ENCODE measurements at places on chromosomes 4 and X. TPM values are rescaled to one million over a fixed set of nuclear protein-coding genes. Genes with fewer than 3 reads are reported as not detected.

DNA sequence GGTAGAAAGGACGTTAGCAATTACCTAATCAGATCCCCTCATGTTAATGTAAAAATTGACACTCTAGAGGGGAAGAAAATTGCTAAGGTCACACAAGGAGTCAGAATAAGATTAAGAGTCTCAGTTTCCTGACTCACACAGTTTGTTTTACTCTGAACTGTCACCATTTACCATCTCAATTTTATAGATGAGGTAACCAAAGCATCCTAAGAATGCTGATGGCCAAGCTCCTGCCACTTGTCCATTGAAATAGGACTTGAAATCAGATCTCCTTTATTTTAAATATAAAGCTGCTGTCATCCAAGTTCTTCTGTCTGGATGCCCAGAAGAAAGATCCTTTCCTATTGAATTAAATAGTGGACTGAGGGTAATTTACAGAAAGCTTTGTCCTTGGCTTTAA is 114.8 kb upstream of the VAMP7 start:
- DNase-seq = no peak

- DNase-seq = no peak
Observed at GRCh38 chrX:10387011-10387410, 230.2 kb downstream of the CLCN4 start.

DNA sequence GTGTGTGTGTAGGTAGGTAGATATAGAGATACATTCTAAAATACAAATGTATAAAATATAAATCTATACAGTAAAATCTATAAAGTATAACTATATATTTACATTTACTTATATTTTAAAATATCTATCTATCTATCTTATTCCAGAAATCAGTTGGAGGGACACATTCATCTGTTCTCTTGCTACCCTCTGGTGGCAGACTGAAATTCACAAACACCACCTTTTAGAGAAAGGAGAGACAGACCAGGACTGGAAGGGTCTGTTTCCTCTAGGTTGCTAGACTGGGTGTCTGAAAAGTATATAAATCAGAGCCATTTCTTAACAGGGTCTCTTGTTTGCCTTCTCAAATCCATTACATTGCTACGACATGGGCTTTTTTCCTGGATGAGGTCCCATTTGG is 343.0 kb downstream of the OPHN1 start:
- DNase-seq = no peak

DNA sequence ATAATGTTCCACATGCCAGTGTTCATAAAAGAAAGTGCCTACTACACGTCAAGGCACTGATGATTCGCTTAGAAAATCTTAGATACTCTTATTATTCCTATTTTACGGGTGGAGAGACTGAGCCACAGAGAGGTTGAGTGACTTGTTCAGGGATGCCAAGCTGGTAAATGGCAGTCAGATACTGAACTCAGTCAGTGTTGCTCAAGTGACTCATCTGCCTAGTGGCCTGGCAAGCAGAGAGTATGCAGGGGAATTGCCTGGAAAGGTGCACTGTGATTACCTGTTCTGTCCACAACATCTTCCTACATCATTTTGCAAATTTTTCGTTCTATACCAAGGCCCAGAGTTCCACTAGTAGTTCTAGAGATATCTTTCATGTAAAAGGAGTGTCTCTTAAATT is 68.4 kb downstream of the RAPGEF2 start:
- no peak for DNase-seq

GRCh38 chr4:20675786-20676185 is 24.5 kb upstream of the PACRGL start:
- DNase-seq = no peak

- DNase-seq = no peak
Observed at GRCh38 chrX:86845101-86845500, 672.5 kb upstream of the KLHL4 start.

- no peak for DNase-seq
Observed at GRCh38 chrX:10288373-10288975, 131.7 kb downstream of the CLCN4 start.

DNA sequence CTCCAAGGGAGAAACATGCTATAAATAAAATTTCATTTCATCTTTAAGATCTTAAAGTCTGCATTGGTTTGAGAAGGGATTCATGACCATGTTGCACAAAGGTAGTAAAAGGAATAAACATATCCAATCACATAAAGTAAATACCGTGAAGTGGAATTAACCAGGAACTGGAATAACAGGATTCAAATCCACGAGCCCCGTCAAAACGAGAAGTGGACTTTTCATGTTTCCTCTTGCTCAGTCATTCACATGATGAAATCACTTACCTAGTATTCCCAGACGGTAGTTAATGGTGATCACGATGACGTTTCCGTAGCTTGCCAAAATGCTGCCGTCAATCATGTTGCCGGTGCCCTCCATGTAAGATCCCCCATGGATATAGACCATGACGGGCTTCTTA is 199.7 kb downstream of the NLGN4X start:
- no peak for DNase-seq

GRCh38 chrX:17007134-17007768 is 60.8 kb downstream of the REPS2 start:
- DNase-seq = peak; percentile 60

GRCh38 chrX:14501327-14501726 is 28.0 kb upstream of the GLRA2 start:
- DNase-seq = no peak

DNA sequence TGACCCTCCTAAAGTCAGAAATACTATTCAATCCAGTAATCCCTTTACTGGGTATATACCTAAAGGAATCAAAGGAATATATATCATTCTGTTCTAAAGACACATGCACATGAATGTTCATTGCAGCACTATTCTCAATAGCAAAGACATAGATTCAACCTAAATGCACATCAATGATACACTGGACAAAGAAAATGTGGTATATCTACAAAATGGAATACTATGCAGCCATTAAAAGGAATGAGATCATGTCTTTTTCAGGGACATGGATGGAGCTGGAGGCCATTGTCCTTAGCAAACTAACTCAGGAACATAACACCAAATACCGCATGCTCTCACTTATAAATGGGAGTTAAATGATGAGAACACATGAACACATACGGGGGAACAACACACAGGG is 306.0 kb upstream of the EPHA5 start:
- no peak for DNase-seq

- no peak for DNase-seq
Observed at GRCh38 chr4:14234307-14234706, 606.8 kb upstream of the BOD1L1 start.

- no peak for DNase-seq
Observed at GRCh38 chr4:53306729-53307128, 59.1 kb downstream of the SCFD2 start.

DNA sequence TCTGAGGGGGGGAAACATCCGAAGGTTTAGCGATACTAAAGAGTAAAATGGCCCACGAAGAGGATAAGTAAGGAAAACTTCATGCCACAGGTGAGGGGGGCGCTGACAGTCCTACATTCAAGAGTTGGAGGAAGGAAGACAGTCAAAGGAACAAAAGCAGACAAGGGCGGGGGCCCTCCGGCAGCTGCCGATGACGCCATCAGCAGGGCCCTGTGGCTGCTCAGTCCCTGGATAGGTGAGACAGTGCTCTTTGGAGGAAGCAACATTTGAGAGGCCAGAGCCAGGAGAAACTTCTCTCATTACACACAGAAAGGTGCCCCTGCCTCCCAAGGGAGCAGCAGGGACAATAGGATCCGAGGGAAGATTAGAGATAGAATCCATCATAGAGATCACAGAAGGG is 41.5 kb downstream of the RAB40AL start:
- no peak for DNase-seq

DNA sequence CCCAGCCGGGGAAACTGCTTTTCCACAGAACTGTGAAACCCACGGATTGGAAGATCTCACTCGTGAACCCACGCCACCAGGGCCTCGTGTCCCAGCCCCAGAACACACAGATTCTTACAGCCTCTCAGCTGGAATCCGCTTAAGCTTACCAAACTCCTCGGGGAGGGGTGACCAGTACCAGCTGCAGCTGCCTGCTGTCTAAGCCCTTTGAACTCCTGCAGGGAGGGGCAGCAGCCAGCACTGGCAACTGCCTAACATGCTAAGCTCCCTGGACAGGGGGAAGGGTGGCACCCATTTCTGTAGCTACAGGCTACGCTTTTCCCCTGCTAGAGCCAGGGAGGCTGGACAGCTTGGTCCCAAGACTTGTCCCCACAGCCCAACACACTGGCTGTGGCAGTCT is 38.4 kb downstream of the TBL1X start:
- no peak for DNase-seq

- DNase-seq = no peak
Observed at GRCh38 chrX:133608406-133608805, 193.1 kb upstream of the GPC4 start.

GRCh38 chrX:65726715-65727114 is 59.3 kb downstream of the MSN start:
- DNase-seq = no peak

- no peak for DNase-seq
Observed at GRCh38 chr4:31190671-31191070, 470.5 kb downstream of the PCDH7 start.

DNA sequence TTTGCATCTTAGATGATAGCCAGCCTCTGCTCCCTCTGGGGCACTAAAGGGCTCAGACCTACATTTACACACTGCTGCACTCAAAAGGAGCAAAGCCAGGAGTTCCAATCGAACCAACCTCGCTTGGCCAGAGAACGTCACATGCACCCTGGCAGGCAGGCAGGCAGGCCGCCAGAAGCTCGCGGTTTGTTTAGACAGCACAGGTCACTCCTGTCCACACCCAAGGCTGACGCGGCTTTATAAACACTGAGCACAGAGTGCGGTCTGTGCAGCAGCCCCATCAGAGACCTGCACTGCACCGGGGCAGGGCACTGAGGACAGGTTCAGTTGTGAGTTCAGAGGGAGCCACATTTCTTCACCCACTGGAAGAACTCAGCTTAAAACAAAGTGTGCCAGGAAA is 143.9 kb downstream of the BCOR start:
- DNase-seq = peak; percentile 52

- peak; percentile 93 for DNase-seq
Observed at GRCh38 chrX:39477762-39478120, 620.0 kb downstream of the BCOR start.

GRCh38 chr4:40337523-40337922 is 2.4 kb downstream of the CHRNA9 start:
- no peak for DNase-seq

DNA sequence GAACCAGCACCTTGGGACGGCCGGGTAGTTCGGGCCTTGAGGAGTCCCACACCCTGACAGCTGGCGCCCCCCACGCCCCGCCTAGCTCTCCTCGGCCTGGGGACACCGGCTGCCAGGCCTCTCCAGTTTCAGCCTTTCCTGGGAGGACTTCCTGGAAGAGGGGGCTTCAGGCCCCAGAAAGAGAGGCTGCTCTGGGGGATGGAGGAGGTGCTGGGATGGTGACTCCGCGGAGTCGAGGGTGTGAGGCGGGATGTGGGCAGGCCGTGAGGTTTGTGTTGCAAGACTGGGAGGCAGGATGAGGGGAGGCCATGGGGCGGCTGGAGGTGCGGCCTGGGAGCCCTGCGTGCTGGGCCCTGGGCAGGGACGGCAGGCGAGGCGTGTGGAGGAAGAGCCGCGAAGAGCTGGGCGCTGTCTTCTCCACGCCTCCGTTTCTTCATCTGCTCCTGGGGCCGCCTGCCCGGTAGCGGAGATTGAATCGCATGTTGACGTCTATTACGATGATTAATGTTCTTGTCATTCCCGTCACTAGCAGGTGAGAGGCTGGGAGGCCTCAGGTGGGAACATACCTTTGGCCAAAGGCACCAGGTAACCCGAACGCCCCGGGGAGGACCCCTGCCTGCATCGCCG is 918 bp upstream of the FGFRL1 start:
- peak; percentile 53 for DNase-seq

- peak; percentile 32 for DNase-seq
Observed at GRCh38 chr4:127210893-127211649, 421.7 kb upstream of the INTU start.

DNA sequence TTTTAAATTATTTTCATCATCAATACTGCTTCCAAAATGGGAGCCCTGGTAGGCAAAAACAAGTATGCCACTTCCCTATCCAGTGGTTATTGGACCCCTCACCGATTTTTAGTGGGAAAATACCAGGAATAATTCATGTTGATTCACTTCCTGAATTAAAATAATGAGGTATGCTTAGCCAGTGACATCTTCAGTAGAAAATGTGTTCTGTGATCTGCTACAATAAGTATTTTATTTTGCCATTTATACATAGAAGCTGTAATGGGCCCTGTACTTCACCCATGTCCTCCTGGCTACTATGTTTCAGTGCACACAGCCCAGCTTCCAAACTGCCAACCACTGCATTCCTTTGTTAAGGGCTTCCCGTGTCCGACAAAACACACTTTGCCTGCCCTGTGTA is 41.0 kb upstream of the KLHL34 start:
- DNase-seq = no peak

GRCh38 chr4:122278976-122279375 is 99.8 kb upstream of the ADAD1 start:
- DNase-seq = no peak

DNA sequence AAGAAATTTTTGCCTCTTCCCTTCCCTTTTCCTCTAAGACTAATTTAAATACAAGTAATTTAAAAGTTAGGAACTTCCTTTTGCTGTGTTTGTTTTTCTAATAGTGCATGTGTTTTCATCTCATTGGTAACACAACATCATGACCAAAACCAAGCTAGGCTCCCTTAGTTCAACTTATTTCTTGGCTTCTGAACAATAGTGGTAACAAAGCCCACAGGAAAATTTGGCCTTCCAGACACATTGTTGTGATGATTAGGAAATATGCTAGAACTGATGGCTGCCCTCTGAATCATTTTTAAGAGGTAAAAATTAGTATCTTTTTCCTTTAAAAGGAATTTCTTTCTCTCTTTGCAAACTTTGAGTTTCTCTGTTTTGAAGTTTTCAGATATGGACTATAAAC is 25.5 kb upstream of the TEC start:
- no peak for DNase-seq

DNA sequence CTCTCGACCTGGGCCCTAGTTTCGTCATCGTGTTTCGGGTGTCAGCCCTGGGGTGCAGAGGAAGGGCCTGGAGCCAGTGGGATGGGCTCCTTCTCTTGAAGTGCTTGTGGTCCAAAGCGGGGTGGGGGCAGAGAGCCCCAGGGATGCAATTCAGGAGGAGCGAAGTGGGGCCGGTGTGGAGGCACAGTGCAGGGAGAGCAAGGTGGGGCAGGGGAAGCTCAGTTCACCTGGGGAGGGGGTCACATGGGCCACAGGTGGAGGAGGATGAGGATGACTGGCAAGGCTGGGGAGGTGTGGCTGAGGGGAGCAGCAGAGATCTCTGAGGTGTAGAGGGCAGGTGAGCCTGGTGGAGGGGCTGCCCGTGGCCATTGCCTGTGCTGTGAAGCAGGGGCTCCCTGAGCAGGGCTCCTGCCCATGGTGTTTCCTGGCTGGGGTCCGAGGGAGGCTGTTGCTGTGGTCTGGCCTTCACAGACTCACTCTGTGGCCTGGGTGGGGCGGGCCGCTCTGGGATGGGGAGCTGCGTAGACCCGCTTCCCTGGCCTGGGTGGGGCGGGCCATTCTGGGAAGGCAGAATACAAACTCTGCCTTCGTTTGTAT is 6.9 kb downstream of the SORCS2 start:
- peak; percentile 34 for DNase-seq

GRCh38 chr4:81628489-81628888 is 156.8 kb upstream of the RASGEF1B start:
- DNase-seq = no peak

EFHC2 gene
- 6.4 TPM for total RNA-seq

RASL11B gene
- total RNA-seq = 4.3 TPM

P2RY8 gene
- 6.6 TPM for total RNA-seq

CLDN22 gene
- not detected for total RNA-seq

S100P gene
- total RNA-seq = not detected

G3BP2 gene
- 111 TPM for total RNA-seq

UGT2B17 gene
- 0.38 TPM for total RNA-seq

DGKK gene
- not detected for total RNA-seq

BGN gene
- total RNA-seq = 164 TPM

All from kidney (tissue), 22 donors.